Activated effector memory CD4-positive, alpha-beta T cell treated with Interleukin-2 at 50 U/mL for 16 hours (primary cell): ENCODE measurements at places on chromosomes 2 and 18.

- no peak for DNase-seq
Measured at GRCh38 chr2:230657462-230657861, 55.2 kb upstream of the CAB39 start.

GRCh38 chr18:49926106-49926745 is 112.9 kb upstream of the ACAA2 start:
- DNase-seq = no peak

- DNase-seq = no peak
Measured at GRCh38 chr18:9488538-9488937, 13.2 kb downstream of the RALBP1 start.

DNA sequence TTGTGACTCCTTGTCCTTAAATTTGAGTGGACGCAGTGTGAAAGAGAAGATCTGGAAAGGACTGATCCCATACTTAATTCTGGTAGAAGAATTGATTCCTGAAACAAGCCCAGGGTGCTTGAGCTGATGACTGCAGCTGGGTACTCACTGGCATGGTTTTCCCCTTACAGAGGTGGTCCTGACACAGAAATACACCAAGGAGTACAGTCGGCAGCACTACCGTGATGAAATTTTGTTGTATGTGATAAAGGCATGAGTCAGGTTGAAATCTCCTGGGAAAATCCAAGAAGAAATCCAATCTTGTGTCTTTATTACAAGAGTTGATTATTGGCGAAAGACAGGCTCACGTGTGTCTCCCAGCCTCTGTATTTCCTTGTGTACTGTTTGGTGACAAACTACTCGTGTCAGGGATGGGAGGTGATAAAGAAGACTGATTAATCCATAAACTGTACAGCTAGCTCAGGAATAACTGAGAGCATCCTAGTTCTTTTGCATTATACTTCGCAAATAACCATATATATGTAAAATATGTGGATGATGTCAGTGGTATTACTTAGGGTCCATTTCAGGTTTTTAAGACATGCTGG is 76.6 kb downstream of the RAPGEF4 start:
- no peak for DNase-seq

DNA sequence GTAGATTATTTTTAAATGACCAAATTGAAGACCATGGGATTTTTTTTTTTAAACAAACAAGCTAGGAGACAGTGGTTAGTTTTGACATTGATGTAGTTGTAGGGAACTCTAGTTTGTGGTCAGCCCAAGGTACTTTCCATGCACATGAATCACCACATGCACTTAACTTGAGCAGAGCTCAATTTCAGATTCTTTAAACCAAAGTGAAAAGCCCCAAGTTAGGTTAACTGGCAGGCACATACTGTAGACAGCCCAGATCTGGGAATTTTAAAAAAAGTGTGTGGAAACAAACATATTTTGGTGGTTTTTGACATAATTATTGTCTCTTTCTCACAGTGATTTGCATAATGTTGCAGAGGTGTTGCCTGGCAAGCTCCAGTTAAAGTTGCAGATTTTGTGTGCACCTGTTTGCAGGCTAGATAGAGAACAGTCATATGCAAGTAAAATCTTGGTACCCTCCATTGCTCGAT is 88.4 kb downstream of the BCL2L11 start:
- DNase-seq = no peak

DNA sequence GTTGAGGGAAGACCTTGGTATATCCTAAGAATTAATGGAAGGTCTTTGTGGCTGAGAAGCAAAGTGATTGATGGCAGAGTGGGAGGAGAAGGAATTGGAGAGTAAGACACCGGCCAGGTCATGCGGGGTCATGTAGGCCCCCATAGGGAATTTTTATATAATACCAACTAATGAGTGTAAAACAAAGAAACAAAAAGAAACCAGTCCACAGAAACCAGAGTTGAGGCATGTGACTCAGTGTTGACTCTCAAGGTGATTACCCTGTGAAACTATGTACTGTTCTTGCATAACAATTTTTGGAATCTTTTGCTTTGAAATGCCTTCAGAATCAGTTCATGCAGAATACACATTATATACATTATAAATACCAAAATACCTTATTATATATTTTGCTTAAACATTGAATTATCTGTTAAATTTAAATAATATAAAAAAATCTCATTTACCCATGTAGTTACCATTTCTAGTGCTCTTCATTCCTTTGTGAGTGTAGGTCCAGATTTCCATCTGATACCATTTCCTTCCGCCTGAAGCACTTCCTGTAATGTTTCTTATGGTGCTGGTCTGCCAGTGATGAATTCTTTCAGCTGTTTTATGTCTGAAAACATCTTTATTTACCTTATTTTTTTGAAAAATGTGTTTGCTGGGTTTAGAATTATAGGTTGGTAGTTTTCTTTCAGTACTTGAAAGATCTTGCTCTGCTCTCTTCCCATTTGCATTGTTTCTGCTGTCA is 8.6 kb downstream of the CLIP4 start:
- no peak for DNase-seq

- DNase-seq = peak; percentile 21
Measured at GRCh38 chr2:65053199-65053598, 3.0 kb upstream of the CEP68 start.

GRCh38 chr2:175004730-175004979 is 526 bp downstream of the CHN1 start:
- DNase-seq = no peak

DNA sequence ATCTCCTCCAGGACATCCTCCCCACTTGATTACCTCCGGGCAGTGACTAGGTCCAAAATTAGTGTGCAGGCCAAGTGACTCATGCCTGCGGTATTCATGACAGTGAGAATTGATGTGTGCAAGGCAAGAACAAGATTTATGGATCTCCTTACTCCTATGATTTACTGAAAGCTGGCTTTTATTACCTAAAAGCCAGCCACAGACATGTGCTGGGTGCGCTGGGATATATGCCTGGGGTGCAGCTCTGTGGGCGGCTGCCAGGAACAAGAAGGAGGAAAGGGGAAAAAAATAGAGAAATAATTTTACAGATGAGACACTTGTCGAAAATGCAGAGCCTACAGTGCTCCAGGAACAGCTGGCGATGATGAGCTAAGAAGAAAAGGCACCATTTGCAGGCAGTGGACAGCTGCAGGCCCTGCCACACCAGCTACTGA is 359.3 kb downstream of the CMPK2 start:
- no peak for DNase-seq

- DNase-seq = no peak
Measured at GRCh38 chr18:48293954-48294898, 115.0 kb downstream of the ZBTB7C start.
